ENCODE measurements at places on chromosomes 4 and X.

- DNase-seq = no peak
Measured at GRCh38 chrX:54842607-54843006, 35.1 kb downstream of the MAGED2 start.

DNA sequence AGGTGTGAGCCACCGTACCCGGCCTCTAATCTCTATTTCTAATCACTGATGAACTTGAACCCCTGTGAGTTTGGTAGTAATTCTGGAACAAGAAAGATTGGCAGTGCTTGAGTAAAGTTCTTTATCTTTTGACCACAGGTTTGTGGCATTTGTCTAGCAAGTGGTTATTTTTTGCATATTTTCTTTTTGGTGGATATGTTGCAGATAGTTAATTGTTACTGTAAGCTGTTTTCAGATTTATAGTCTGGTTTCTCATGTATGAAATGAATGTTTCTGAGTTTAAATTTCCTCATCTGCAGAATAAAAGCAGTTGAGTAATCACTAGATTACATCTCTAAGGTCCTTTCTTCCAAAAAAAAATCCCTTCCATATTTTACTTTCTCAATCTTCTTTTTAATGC, 105.2 kb downstream of the GASK1B start:
- no peak for DNase-seq

DNA sequence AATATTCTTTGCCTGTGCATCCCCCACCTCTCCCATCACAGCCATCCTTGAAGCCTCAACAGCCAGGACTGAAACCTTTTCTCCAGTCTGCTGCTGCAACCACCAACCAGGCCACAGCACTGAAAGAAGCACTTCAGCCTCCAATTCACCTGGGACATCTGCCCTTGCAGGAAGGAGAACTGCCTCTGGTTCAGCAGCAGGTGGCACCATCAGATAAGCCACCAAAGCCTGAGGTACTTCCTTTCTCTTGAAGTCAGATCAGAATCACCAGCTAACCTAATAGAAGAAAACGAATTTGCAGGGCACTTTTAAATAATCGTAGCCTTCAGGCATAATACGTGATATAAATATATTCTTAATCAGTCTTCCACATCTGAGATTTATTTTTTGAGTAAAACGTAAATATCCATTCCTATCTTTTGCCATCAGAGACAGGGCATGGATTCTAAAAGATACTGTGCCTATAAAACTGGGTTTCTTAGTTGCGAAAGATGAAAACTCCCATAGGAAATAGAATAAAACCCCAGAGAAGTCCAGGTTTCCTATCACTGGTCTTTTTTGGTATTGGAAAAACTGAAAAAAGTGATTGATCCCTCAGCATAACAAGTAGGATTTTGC, 9.5 kb downstream of the AMBN start:
- DNase-seq = no peak

DNA sequence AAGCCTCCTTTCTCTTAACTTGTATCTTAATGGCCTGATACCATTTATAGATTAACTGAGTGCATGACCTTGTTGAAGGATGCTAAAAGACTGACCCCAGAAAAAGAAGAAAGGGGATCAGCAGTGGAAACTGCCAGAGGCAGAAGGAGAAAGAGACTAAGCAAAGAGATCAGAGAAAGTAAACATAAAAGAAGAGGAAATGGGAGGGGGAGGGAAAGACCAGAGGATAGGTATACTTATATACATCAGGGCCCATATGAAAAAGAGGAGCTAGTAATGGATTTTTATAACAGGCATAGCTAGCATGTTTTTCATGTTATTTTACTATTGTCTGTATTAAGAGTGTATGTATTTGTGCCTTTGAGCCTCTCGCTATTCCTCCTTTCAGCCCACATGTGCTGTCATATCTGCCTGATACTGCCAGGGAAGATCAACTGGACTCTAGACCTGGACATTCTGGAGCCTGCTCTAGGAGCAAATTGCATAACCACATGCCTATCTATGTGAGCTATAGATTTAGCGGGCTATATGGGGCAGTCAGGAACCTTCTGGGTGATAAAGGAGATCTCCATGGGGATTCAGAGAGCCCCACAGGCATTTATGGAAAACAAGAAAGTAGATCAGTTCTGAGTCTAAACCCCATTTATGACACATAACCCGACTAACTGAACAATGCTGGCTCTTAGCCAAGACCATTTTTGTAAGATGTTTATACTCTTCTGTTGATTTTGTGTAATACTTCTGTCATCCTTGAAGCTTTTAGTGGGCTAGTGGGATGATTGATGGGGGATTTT, 13.4 kb upstream of the SNX12 start:
- DNase-seq = no peak

GRCh38 chr4:144873226-144873990, 224.6 kb downstream of the ANAPC10 start:
- DNase-seq = no peak

GRCh38 chr4:5965225-5965624, 53.0 kb downstream of the C4orf50 start:
- DNase-seq = no peak

GRCh38 chr4:123127218-123127617, 204.8 kb upstream of the NUDT6 start:
- DNase-seq = no peak

- no peak for DNase-seq
Measured at GRCh38 chr4:24973747-24974601, 56.8 kb downstream of the LGI2 start.

- no peak for DNase-seq
Measured at GRCh38 chr4:41305476-41305875, 48.7 kb downstream of the UCHL1 start.

GRCh38 chr4:3190549-3190948, 58.4 kb upstream of the MSANTD1 start:
- no peak for DNase-seq

GRCh38 chr4:87097075-87097474, 123.3 kb downstream of the KLHL8 start:
- DNase-seq = no peak

DNA sequence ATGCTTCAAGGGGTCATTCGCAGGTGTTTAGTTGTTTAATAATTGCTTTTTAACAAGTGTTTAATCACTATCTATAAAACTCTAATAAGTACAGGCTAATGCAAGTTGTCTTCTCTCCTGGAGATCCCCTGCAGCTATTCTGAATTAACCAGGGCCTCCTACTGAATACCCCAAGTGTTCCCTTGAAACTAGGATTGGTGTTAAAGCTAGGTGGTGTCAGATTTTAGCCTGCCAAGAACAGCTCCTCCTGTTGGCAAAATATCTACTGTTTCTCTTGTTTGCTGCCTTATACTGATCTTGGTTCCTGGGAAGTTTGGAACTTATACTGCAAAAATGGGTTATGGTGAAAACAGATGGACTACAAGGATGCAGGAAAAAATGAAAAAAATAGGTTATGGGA, 26.1 kb upstream of the TMEM154 start:
- DNase-seq = no peak

- no peak for DNase-seq
Measured at GRCh38 chr4:177964061-177964460, 521.8 kb upstream of the AGA start.
